ENCODE measurements at places on chromosomes 4 and X.
A peak's percentile ranks its signal among the peaks of the same experiment; 100 is the strongest.

- no peak for DNase-seq
These were observed 39.2 kb upstream of the MSX1 start for GRCh38 chr4:4820261-4820660.

DNA sequence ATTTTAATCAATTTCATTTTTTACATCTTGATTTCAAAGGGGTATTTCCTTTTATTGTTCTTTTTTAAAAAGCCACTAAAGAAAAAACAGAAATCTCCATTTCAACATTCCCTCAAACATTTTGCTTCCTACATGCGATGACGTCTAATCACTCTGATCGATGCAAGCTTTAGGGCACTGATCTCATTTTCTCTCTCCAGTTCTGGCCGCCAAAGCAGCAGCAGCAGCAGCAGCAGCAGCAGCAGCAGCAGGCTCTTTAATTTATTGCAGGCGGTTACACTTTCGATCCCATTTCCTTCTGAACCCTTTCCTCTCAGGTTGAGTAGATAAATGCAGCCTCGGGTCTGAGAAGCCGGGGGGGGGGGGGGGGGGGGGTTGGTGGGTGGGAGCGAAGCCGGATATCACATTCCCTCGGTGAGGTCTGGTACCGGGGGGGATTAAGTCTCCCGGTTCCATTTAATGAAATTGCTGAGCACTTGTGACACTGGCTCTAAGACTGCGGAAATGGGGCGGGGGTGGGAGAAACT lies 3.4 kb upstream of the PCDH7 start:
- peak; percentile 16 for DNase-seq

GRCh38 chrX:150062292-150063137 lies 124.2 kb upstream of the EOLA2 start:
- DNase-seq: no peak

DNA sequence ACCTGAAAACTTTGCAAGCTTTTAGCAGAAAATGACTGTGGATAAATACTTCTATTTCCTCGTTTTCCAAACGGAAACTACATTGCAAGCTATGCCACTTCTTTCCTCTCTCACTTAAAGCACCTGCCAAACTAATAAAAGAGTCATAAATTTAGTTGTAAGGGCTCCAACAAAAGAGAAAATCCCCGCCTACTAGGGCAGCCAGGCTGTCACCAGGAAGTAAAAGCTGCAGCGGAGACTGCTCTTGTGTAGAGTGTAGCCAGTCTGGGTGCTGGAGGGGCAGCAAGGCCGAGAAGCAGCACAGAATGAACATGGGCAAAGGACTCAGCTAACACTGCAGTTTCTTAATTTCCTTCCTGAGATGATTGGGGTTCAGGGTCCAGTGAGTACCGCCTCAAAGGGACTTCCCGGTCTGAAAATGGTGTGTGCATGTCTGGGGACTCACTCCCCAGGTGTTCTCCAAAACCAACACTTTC lies 89.3 kb upstream of the MAML3 start:
- DNase-seq: peak; percentile 45

GRCh38 chr4:73885574-73886267 lies 16.5 kb downstream of the CXCL1 start:
- no peak for DNase-seq

- no peak for DNase-seq
These were observed 138.0 kb upstream of the BOD1L1 start for GRCh38 chr4:13765539-13765938.

DNA sequence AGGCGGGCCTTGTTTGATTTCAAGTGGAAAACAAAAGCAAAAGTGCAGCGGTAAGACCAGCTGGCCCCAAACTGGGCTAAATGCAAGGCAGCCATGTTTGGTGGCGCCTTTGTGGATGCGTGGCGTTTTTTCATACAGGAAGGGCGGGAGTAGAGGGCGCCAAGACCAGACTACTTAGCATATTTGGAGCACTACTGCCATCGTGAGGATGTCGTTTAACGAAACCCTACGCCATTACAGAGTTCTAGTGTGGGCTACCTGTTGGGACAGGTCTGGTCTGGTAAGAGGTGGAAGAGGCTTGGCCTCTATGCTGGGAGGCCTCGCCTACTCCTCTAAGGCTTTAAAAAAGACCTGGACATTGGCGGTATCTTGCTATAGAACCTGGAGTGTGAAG lies 230.7 kb upstream of the STK26 start:
- peak; percentile 21 for DNase-seq

DNA sequence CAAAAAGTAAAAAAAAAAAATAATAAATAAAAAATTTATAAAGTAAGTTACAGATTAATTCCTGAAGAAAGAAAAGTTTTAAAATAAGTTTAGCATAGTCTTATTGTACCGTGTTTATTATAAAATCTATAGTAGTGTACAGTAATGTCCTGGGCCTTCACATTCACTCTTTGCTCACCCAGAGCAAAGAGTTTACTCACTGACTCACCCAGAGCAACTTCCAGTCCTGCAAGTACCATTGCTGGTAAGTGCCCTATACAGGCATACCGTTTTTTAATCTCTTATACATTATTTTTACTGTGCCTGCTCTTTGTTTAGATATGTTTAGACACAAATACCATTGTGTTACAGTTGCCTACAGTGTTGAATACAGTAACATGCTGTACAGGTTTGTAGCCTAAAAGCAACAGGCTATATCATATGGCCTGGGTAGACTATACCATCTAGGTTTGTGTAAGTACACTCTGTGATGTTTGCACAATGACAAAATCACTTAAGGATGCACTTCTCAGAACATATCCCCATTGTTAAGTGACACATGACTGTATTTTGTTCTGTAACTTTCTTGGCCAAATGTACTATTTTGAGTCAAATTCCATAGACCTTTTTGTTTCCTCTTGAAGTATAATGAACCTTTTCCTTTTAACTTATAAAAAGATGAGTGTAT lies 199.0 kb upstream of the NUDT6 start:
- no peak for DNase-seq

- no peak for DNase-seq
These were observed 55.9 kb downstream of the NPNT start for GRCh38 chr4:105951198-105951597.

GRCh38 chr4:36767596-36767995 lies 476.9 kb upstream of the NWD2 start:
- DNase-seq: no peak

GRCh38 chrX:34546366-34546765 lies 110.7 kb downstream of the TMEM47 start:
- DNase-seq: no peak

GRCh38 chrX:44971674-44972073 lies 98.7 kb downstream of the KDM6A start:
- DNase-seq: no peak

DNA sequence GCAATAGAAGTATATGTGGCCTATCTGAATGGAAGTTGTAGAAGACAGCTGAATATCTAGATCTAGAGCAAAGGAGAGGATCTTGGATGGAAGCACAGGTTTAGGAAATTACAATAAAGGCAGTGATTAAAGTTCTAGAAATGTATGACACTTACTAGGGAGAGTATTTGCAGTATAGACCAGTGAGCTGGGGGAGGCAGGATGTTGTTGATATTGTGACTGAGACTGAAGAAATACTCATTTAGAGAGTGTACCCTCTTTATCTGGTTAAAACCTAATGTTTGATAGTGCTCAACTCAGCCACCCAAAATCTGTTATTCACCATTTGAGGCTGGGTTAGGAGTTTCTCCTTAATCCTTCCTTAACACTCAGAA lies 439.5 kb downstream of the GRXCR1 start:
- no peak for DNase-seq

GRCh38 chr4:81116566-81116965 lies 86.1 kb downstream of the BMP3 start:
- DNase-seq: no peak

DNA sequence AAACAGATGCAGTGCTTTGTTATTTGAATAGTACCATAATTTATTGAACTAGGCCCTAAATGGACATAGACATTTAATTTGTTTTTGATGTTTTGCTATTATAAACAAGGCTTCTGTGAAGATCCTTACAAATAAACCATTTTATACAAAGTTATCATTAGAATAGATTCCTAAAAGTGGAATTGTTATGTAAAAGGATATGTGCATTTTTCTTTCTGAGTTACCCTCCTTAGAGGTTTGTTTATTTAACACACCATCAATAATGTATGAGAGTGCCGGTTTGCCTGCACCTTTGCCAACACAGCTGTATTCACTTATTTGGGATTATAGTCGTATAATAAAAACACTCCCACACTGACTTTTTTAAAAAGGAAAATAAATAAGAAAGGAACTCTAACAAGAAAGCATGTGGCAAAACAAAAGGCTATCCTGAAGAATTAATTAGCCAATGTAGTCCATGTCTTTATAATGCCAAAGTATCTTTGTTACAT lies 84.8 kb downstream of the PAK3 start:
- DNase-seq: no peak

GRCh38 chrX:109614951-109615350 lies 10.0 kb downstream of the KCNE5 start:
- no peak for DNase-seq

GRCh38 chrX:17000751-17001150 lies 54.3 kb downstream of the REPS2 start:
- DNase-seq: no peak

GRCh38 chrX:11386812-11387211 lies 93.6 kb downstream of the AMELX start:
- DNase-seq: no peak

DNA sequence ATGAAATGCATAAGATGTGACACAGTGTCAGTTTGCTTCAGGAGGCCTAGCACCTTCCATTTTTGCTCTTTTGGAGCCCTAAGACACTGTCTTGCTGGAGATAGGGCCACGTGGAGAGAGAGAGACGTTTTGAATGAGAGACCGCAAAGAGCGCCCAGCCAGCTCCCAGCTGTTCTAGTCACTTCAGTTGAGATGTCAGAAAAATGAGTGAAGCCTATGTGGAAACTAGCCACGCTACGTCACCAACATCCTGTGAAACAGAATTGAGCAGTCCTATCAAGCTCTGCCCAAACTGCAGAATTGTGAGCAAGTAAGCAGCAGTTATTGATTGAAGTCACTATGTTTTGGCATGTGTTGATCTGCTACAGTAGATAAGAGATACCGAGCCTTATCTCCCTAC lies 13.1 kb downstream of the GPR82 start:
- no peak for DNase-seq

- DNase-seq: no peak
These were observed 9.7 kb upstream of the PLA2G12A start for GRCh38 chr4:109739547-109739946.

DNA sequence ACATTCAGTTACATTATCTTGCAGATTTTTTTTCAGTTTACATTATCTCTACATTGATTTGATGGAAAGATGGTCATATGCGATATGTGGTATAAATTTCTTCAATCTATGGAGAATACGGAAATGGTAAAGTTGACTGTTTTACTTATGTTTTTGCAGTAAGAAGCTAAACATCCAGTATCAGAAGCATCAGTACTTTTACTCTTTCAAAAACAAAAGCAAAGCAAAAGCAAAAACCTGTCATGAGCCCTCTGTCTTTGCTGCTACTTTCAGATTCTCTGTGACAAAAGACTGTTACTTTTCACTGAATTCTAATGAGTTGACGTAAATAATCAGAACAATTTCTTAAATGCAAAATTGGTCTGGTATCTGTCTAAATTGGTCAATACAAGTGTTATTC lies 52.4 kb upstream of the UCP1 start:
- no peak for DNase-seq

GRCh38 chr4:150367326-150367725 lies 214.6 kb upstream of the MAB21L2 start:
- no peak for DNase-seq

GRCh38 chr4:1255699-1256098 lies 6.8 kb upstream of the CTBP1 start:
- DNase-seq: no peak

GRCh38 chr4:138983690-138984089 lies 31.9 kb upstream of the NOCT start:
- DNase-seq: no peak

DNA sequence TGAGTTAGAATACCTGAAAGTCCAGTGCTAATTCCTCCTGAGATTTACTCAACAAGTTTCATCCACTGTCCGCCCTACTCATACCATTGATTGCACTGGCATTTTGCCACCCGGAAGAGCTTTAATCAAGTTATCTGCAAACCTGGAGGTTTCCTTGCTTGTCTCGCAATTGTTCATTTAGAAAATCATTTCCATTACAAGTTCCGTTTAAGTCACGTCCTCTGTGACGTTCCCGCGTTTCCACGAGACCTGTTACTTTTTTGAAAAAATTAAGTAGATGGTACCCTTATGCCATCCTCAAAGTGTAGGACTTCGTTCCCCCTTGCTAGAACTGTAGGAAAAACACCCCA lies 761 bp upstream of the FRYL start:
- no peak for DNase-seq

DNA sequence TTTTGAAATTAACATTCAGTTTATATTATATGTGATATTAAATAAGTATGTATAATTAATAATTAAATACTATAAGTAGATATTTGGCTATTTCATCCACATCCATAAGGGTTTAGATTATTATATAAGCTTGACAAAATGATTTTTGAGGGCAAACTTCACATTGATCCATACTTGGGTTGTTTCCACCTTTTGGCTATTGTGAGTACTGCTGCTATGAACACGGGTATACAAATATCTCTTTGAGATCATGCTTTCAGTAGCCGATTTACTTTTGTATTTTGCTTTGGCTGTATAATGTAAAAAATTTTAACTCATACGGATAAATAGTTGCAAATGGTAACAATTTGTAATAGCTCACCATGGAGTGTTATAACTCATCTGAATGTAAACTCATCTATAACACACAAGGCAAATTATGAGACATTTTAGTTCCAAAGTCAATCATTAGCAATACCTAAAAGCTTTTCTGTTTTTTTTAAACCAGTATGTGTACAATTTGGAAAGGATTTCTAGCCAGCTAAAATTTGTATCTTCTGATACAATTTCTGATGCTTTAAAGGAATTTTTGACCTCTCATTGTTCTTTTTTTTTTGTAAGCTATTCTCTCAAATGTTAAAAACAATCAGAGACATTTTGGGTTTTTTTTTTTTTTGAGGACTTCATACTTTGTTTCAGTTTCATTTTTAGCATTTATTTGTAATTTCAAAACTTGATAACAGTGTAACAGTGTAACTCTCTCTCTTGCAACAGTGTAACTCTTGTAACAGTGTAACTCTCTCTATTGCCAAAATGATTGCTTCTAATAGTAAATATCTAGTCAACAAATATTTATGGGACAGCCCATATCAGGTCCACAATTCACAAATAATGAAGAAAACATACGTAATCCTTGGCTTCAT lies 51.8 kb upstream of the ARX start:
- DNase-seq: no peak

GRCh38 chr4:180999217-180999616 lies 1244.0 kb upstream of the TENM3 start:
- no peak for DNase-seq

DNA sequence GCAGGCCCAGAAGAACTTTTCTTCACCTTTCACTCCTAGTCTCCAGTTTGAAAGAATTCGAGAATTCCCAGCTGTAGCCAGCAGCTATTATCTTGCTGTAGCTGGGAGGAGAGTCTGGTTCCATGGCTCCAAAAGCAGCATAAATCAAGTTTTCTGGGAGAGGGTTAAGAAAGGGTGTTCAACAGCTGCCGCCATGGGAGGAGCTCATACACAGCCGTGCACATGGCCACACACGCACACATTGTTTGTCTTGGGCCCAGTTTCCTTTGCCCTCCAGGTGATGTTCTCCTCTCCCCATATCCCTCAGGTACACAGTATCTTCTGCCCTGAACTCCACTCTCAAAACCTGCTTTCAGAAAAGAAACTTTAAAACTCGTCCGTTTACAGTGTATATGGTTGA lies 4.1 kb upstream of the GPC3 start:
- no peak for DNase-seq

Measured in GM10248 (cell line).